ENCODE measurements at places on chromosomes 5 and 9.

DNA sequence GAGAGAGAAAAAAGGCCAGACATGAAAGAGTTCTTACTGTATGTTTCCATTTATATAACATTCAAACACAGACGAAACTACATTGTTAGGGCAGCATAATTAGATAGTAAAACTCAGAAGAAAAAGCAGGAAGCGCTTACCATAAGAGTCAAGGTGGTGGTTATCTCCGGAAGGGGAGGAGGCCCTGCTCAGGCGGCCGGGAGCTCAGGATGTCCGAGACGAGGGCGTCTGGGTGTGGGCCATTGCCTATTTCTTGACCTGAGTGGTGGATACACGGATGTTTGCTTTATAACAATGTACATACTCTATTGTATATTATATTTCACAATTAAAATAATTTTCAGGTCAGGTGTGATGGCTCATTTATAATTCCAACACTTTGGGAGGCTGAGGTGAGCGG is 80.9 kb upstream of the COL5A1 start:
- DNase-seq: peak; percentile 37

GRCh38 chr5:169416583-169417196 is 115.8 kb upstream of the SLIT3 start:
- DNase-seq: no peak

- no peak for DNase-seq
Measured at GRCh38 chr5:115514220-115514619, 30.4 kb downstream of the FEM1C start.

- no peak for DNase-seq
Measured at GRCh38 chr9:88748566-88749261, 213.7 kb downstream of the NXNL2 start.

- no peak for DNase-seq
Measured at GRCh38 chr5:88236866-88237642, 31.6 kb downstream of the TMEM161B start.

GRCh38 chr9:136985027-136985602 is 2.3 kb downstream of the LCNL1 start:
- no peak for DNase-seq

- DNase-seq: no peak
Measured at GRCh38 chr5:155229135-155229534, 215.6 kb downstream of the KIF4B start.

All from type B pancreatic cell (in vitro differentiated cells).